Activated naive CD8-positive, alpha-beta T cell treated with anti-CD3 and anti-CD28 coated beads, Interleukin-2, amount 10 ng/mL, durations not matched to agents 7 days and 5 days (primary cell): ENCODE measurements at places on chromosomes 7 and 10. TPM values are rescaled to one million over a fixed set of nuclear protein-coding genes. Genes with fewer than 3 reads are reported as not detected.
A peak's percentile ranks its signal among the peaks of the same experiment; 100 is the strongest.

The LRRC18 gene
- total RNA-seq, result not detected

The GARS1 gene
- total RNA-seq, result 154 TPM

The PDGFA gene
- total RNA-seq, result 0.23 TPM

The PNLIP gene
- total RNA-seq, result not detected

The C10orf62 gene
- not detected for total RNA-seq

The CAV2 gene
- not detected for total RNA-seq

The SERPINE1 gene
- total RNA-seq, result 0.44 TPM

The SPDYE2 gene
- total RNA-seq, result not detected

The CCDC136 gene
- 14.5 TPM for total RNA-seq

The LHFPL3 gene
- not detected for total RNA-seq

The HOXA7 gene
- not detected for total RNA-seq

The CTAGE8 gene
- 1.1 TPM for total RNA-seq

The KIAA1217 gene
- total RNA-seq, result not detected

The PLAU gene
- total RNA-seq, result 0.62 TPM

The AMPH gene
- total RNA-seq, result not detected

The MBL2 gene
- total RNA-seq, result not detected

The HTRA1 gene
- 0.26 TPM for total RNA-seq

DNA sequence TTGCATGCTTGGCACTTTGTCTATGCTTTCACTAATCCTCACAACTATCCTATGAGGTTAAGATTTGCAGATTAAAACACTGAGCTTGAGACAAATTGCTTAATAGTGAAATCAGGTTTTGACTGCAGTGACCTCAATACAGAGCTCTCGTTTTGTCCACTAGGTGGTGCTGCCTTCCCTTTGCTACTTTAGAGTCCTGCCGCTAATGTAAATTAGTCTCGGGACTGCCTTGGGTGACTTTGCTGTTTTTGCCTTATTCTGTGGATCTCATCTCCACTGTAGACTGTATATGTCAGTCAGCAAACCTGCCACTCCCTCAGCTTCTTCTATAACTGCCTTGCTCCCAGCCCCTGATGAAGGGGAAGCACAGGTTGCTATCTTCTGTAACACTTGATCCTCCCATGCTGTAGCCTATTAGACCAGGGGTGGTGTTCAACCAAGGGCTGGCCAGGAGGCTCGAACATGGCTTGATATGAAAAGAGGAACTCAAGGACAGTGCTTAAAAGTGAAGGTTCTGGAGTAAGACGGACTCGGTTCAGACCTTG is 26.0 kb downstream of the ASB4 start:
- DNase-seq, result peak; percentile 33

- DNase-seq, result no peak
Measured at GRCh38 chr7:154627646-154628290, 375.2 kb downstream of the PAXIP1 start.

- no peak for DNase-seq
Measured at GRCh38 chr10:7767209-7767608, 20.6 kb downstream of the KIN start.

DNA sequence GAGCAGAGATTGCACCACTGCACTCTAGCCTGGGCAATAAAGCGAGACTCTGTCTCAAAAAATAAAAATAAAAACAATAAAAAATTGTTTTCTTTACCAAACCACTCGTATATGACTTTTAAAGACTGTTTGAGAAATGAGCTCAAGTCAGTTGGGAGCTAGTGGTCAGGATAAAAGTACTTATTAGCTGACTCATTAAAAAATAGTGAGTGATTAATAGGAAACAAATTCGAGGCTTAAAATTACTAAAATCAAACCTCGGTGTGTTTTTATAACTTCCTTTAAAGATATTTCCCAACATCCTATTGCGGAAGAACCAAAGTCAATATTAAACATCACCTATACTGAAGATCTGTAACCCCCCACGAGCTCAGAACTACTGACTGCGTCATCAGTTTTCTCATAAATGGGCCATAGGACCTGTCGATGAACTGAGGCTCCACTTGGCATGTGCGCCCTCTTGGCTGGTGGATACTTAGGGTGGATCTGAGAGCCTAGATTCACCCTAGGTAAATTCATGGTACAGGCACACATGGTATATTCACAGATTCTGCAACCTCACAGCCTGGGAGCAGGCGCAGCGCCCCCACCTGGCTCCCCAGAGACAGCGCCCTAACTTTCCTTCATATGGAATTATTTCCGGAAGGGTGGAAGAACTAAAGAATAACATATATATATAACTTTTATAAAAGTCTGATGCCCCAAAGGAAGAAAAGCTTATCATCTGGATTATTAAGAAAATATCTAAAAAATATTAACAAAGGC is 9.2 kb downstream of the MKI67 start:
- no peak for DNase-seq

DNA sequence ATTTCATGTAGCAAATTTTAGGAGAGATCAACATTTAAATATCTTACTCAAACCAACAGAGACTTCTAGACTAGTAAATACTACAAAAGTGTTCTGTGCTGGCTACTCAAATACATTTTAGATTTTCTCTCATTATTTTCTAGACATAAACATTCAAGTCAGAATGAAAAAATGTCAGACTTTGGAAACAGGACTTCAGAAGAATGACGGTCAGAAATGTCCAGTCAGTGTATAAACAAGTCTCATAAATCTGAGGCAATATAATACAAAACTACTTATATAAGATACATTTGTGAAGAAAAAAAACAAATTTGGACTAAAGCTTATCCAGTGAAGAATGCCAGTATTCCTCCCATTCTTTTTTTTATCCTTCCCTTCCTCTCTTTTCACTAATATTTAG is 25.9 kb downstream of the RNLS start:
- no peak for DNase-seq

- DNase-seq, result peak; percentile 63
Measured at GRCh38 chr10:46228563-46229071, 58.2 kb upstream of the ANTXRL start.

DNA sequence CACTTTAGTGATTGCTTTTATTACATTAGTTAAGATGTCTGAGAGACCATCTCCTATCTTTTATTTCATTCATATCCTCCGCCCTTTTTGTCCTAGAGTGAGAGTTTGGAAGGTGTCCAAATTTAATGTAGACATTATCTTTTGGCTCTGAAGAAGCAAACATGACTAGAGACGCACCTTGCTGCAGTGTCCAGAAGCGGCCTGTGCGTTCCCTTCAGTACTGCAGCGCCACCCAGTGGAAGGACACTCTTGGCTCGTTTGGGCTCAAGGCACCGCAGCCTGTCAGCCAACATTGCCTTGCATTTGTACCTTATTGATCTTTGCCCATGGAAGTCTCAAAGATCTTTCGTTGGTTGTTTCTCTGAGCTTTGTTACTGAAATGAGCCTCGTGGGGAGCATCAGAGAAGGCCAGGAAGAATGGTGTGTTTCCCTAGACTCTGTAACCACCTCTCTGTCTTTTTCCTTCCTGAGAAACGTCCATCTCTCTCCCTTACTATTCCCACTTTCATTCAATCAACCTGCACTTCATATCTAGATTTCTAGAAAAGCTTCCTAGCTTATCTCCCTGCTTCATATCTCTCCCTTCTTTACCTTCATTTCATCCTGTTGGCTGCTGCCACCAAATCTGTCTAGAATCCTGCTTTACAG is 10.4 kb upstream of the CLCN1 start:
- DNase-seq, result peak; percentile 69

- no peak for DNase-seq
Measured at GRCh38 chr7:117259615-117260014, 63.2 kb downstream of the WNT2 start.

GRCh38 chr7:16007911-16008310 is 321.4 kb upstream of the MEOX2 start:
- DNase-seq, result no peak

GRCh38 chr10:85787393-85787792 is 579.2 kb downstream of the GRID1 start:
- no peak for DNase-seq

DNA sequence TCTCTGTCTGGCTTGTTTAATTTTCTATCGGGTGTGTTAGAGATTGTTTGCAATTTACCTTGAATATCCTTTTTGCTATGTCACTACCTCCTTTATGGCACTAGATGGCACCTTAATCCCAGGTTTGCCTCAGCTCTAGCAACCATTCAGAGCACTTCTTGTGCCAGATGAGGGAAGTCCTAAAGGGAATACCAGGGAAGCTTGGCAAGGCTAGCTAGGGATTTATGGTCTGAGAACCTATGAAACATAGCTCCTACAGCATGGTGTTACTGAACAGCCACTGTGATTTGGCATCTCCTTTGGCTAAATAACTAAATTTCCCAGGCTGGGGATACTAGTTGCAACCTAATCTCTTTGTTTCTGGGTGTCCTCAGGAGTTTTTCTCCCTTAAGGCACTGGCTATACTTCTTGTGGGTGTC is 69.0 kb upstream of the VOPP1 start:
- no peak for DNase-seq

- no peak for DNase-seq
Measured at GRCh38 chr10:93614101-93614825, 1.9 kb downstream of the PDE6C start.

DNA sequence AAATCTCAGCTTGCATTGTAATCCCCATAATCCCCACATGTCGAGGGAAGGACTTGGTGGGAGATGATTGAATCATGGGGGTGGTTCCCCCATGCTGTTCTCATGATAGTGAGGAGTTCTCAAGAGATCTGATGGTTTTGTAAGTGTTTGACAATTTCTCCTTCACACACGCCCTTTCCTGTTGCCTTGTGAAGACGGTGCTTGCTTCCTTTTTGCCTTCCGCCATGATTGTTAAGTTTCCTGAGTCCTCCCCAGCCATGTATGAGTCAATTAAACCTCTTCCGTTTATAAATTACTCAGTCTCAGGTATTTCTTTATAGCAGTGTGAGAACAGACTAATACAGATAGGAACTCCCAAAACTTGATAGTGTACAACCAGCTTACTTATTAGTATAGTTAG is 98.6 kb downstream of the CREM start:
- no peak for DNase-seq

DNA sequence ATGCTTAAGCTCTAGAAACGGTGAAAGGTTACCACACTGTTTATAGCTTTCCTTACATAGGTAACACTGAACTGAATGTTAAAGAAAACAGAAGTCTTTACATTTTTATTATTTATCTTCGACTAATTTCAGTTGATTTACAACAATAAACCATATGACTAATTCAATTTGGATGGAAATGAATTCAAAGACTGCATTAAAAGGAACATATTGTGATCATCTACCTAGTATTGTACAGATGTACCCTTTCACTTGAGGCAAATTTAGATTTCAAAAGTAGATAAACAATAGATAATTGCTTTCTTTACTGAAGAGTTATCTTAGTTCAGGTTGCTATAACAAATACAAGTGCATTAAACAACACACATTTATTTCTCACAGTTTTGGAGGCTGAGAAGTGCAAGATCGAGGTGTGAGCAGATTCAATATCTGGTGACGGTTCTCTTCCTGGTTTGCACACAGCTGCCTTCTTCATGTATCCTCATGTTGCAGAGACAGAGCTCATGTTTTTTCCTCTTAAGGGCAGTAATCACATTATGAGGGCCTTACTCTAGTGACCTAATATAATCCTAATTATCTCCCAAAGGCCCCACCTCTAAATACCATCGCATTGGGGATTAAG is 15.0 kb upstream of the ARMC3 start:
- no peak for DNase-seq

GRCh38 chr7:142784096-142784495 is 13.3 kb downstream of the PRSS2 start:
- DNase-seq, result no peak

- no peak for DNase-seq
Measured at GRCh38 chr7:26070290-26070689, 81.7 kb upstream of the NFE2L3 start.

GRCh38 chr10:78511324-78512204 is 477.9 kb downstream of the RPS24 start:
- DNase-seq, result no peak

- no peak for DNase-seq
Measured at GRCh38 chr7:35261041-35261440, 7.1 kb upstream of the TBX20 start.

DNA sequence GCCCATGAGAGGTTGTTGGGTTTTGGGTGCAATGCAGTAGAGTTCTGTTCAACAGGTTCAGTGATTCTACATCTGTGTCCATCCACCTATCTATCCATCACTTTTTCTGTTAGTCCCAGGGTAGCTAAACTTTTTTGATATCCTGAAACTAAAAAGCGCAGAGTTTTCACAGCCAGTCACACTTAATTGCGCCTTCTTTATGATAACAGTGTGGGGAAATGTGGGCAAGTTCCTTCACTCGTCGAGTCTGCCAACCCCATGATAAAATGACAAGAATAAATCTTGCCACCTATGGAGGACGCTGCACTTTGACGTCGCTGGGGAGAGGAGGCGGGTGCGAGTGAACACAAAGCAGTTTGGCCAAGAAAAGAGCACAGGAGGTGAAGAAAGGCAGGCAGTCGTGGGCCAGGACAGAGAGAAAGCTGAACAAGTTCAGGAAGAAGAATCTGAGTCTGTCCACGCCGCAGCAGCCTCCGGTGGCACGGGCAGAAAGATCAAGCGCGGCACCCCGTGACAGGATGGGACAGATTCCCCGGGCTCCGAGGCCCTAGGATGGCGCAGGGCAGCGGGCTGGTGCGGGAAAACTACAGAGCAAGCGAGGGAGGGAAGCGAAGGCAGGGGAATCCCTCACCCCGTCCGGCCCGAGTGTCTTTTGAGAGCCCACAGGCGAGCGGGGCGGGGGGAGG is 9.2 kb downstream of the SP8 start:
- no peak for DNase-seq

- no peak for DNase-seq
Measured at GRCh38 chr10:131857156-131858117, 43.4 kb upstream of the PPP2R2D start.

DNA sequence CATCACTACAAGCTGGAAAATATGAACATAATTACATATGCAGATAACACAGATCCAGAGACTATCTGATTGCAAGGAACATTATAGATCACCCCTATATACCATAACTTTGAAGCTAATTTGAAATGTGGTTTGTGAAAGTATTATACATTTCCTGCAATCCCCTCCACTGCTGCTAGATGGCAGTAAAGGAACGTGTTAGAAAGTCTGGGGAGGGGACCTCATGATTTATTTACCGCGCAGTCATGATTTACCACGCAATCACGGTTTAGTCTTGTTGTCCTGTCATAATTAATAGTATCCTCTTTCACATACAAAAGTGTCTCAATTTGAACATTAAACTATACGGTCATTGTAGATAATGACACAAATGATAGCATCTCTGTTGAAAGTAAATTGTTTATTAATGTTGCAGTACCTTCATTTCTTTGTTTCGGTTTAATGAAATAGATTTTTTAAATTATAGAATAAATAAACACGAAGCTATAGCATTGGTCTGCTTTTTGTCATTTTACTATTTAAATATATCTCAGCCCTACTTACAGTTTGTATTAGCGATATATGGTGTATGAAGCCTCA is 145.3 kb upstream of the PRSS1 start:
- DNase-seq, result no peak

DNA sequence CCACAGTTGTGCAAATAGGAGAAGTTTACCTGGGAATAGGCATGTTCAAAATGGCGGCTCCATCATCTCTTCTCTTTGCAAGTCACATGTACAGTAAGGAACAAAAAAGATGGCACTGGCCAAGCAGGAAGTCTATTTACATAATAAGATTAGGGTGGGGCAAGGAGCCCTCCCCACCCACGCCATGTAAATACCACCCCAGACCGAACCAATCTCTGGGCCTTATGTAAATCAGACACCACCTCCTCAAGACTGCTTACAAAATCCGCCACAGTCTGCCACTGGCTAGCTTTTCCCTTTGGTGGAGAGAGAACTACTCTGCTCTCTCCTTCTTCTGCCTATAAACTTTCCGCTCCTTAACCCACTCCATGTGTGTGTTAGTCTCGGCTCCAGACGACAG is 1496.3 kb downstream of the REEP3 start:
- DNase-seq, result no peak

GRCh38 chr10:42865716-42866114 is 83.1 kb downstream of the BMS1 start:
- DNase-seq, result no peak
